ENCODE measurements at places on chromosomes 5 and 9. TPM values are rescaled to one million over a fixed set of nuclear protein-coding genes. Genes with fewer than 3 reads are reported as not detected.

- no peaks in the 10 kb centered on the region for H3K27me3 ChIP-seq
- peak; percentile 81 for DNase-seq
- H3K36me3 ChIP-seq = peaks cover 40% of the 10 kb centered on the region
- peaks cover 26% of the 10 kb centered on the region for H3K4me1 ChIP-seq
- peak overlapping the region; percentile 85 for H3K27ac ChIP-seq
Observed at GRCh38 chr9:130860458-130861316, 25.6 kb downstream of the ABL1 start.

GRCh38 chr5:113293975-113294310 is 140.8 kb downstream of the TSSK1B start:
- peaks cover 25% of the 10 kb centered on the region for H3K4me1 ChIP-seq
- peak overlapping the region; percentile 88 for H3K4me3 ChIP-seq
- no peaks in the 10 kb centered on the region for H3K27me3 ChIP-seq
- H3K27ac ChIP-seq = peak overlapping the region; percentile 85

- DNase-seq = no peak
- peaks cover 7% of the 10 kb centered on the region for H3K4me1 ChIP-seq
- no peaks in the 10 kb centered on the region for H3K36me3 ChIP-seq
- no peak overlapping the region for H3K4me3 ChIP-seq
- no peak overlapping the region for H3K27ac ChIP-seq
Observed at GRCh38 chr9:129987047-129987446, 55.9 kb downstream of the FNBP1 start.

SLC36A3 gene
- not detected for total RNA-seq

- H3K27ac ChIP-seq = peak overlapping the region; percentile 40
- no peaks in the 10 kb centered on the region for H3K36me3 ChIP-seq
- no peaks in the 10 kb centered on the region for H3K27me3 ChIP-seq
- H3K4me3 ChIP-seq = no peak overlapping the region
Observed at GRCh38 chr5:168179192-168179593, 112.3 kb upstream of the WWC1 start.

DNA sequence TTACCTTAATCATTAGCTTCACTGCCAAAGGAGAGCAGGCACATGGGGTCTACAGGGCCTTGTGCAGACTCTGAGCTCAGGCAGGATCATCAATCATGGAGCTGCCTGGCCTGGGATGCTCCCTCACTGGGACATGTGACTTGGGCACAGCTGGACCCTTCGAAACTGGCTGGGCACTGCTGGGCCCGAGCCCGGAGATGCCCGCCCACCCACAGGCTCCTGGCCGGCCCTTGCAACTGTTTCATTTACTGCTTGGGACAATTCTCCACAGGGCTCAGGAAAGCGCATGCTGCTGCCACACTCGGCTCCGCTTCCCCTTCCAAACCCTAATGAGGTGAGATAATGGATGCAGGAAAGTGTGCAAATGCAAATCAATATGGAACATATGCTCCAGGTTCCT is 387.5 kb downstream of the TRIM36 start:
- no peaks in the 10 kb centered on the region for H3K27me3 ChIP-seq
- no peaks in the 10 kb centered on the region for H3K36me3 ChIP-seq
- no peak overlapping the region for H3K4me3 ChIP-seq
- no peak overlapping the region for H3K27ac ChIP-seq
- H3K4me1 ChIP-seq = no peaks in the 10 kb centered on the region

DNA sequence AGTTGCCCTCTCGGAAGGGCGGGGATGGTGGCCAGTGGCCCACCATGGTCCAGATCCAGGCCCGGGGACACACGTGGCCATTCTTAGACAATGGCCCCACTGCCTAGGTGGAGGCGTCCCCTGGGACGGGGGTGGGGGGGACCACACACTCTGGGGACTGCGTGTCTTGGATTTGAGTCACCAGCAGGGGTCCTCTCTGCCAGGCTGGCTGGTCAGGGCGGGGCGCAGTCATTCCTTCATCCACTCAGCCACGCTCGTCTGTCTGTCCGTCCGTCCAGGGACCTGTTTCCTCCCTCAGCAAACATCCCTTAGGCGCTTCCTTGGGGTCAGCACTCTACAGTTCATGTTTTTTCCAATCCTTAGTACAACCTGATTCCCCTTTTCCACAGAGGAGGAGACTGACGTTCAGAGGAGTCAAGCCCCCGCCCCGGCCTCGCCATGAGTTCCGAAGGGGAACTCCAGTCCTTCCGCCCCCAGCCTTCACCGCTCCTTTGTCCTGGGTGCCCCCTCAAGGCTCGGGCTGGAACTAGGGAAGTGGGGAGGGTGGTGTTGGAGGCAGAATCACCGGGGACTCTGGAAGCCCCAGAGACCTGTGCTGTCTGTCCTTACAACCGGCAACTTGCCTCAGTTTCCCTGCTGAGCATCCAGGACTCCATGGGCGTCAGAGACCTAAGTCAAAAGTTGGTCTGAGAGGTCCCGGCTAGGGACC is 276.6 kb upstream of the MVB12B start:
- H3K27ac ChIP-seq = no peak overlapping the region
- H3K4me1 ChIP-seq = no peaks in the 10 kb centered on the region
- no peaks in the 10 kb centered on the region for H3K27me3 ChIP-seq
- no peaks in the 10 kb centered on the region for H3K36me3 ChIP-seq

- H3K4me3 ChIP-seq = no peak overlapping the region
- peaks cover 14% of the 10 kb centered on the region for H3K27me3 ChIP-seq
- H3K36me3 ChIP-seq = no peaks in the 10 kb centered on the region
- DNase-seq = no peak
Observed at GRCh38 chr9:83029531-83030137, 33.3 kb downstream of the RASEF start.

DNA sequence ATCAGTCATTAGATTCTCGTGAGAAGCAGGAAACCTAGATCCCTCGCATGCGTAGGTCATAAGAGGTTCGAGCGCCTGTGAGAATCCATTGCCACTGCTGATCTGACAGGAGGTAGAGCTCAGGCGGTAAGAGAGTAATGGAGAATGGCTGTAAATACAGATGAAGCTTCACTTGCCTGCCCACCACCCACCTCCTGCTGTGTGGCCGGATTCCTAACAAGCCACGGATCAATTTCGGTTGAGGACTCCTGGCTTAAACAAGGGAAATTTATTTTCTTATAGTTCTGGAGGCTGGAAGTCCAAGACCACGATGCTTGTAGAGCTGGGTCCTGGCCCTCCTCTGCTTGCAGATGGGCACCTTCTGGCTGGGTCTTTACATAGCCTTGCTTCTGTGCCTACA is 200.4 kb downstream of the PCSK5 start:
- no peaks in the 10 kb centered on the region for H3K27me3 ChIP-seq
- H3K4me1 ChIP-seq = peaks cover 14% of the 10 kb centered on the region

- no peaks in the 10 kb centered on the region for H3K4me1 ChIP-seq
- no peaks in the 10 kb centered on the region for H3K27me3 ChIP-seq
- H3K36me3 ChIP-seq = no peaks in the 10 kb centered on the region
- H3K27ac ChIP-seq = no peak overlapping the region
- no peak for DNase-seq
Observed at GRCh38 chr5:167442922-167443321, 848.5 kb upstream of the WWC1 start.

ANKRD34B gene
- not detected for total RNA-seq

UBLCP1 gene
- 12.2 TPM for total RNA-seq

LTC4S gene
- 10.2 TPM for total RNA-seq

GRCh38 chr9:113219186-113219936 is 1.7 kb downstream of the FKBP15 start:
- no peaks in the 10 kb centered on the region for H3K27me3 ChIP-seq
- DNase-seq = no peak
- H3K4me1 ChIP-seq = peaks cover 26% of the 10 kb centered on the region
- H3K36me3 ChIP-seq = no peaks in the 10 kb centered on the region

DNA sequence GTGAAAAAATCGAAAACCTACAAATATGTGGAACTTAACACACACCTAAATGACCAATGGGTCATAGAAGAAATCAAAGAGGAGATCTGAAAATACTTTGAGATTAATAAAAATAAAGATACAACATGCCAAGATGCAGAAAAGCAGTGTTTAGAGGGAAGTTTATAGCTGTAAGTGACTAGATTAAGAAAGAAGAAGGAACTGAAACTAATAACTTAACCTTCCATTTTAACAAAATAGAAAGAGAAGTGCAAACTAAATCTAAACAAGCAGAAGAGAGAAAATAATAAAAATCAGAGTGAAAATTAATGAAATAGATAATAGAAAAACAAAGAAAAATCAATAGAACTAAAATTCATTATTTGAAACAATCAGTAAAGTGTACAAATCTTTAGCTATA is 103.0 kb upstream of the MAMDC2 start:
- H3K36me3 ChIP-seq = no peaks in the 10 kb centered on the region
- H3K4me3 ChIP-seq = no peak overlapping the region
- DNase-seq = no peak
- no peaks in the 10 kb centered on the region for H3K27me3 ChIP-seq
- no peaks in the 10 kb centered on the region for H3K4me1 ChIP-seq

PTGR1 gene
- total RNA-seq = 64.6 TPM

- H3K36me3 ChIP-seq = no peaks in the 10 kb centered on the region
- H3K4me3 ChIP-seq = no peak overlapping the region
- H3K27ac ChIP-seq = no peak overlapping the region
Observed at GRCh38 chr5:104178829-104179456, 616.4 kb upstream of the NUDT12 start.

DNA sequence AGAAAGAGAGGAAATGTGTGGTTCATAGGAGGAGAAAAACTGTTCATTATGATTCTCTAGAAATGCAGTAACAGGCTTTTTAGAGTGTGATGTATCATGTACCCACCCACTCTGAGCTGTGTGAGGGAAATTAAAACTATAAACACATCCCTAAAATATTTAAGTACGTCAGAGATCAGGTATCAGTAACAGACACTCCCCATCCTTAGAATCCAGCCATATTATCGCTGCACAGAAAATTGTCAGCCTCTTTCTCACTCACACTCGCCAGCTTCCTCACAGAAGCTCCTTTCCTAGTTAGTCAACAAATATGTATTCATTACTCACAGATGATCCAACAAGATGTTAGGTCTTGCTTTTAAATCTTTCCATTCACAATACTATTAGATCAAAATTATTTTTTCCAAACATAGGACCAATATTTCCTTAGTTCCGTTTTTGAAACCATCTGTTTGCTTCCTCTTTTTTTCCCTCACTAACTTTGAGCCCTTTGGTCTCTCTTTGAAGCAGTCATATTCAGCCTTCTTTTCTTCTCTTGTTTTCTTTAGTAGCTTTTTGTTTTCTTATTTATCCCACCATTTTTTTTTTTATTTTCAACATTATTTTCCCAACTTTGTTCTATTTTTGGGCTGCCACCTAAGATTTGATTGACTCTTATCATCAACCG is 13.6 kb upstream of the MAST4 start:
- H3K27me3 ChIP-seq = no peaks in the 10 kb centered on the region
- no peaks in the 10 kb centered on the region for H3K4me1 ChIP-seq
- H3K4me3 ChIP-seq = no peak overlapping the region
- H3K36me3 ChIP-seq = no peaks in the 10 kb centered on the region

- no peaks in the 10 kb centered on the region for H3K4me1 ChIP-seq
- no peak for DNase-seq
- no peak overlapping the region for H3K4me3 ChIP-seq
- H3K27ac ChIP-seq = no peak overlapping the region
- H3K36me3 ChIP-seq = no peaks in the 10 kb centered on the region
- H3K27me3 ChIP-seq = no peaks in the 10 kb centered on the region
Observed at GRCh38 chr9:32647671-32648070, 12.2 kb upstream of the TAF1L start.

- no peaks in the 10 kb centered on the region for H3K4me1 ChIP-seq
- no peak for DNase-seq
Observed at GRCh38 chr5:38417658-38418017, 138.8 kb downstream of the LIFR start.

OTP gene
- total RNA-seq = not detected

GFI1B gene
- 0.07 TPM for total RNA-seq

- no peaks in the 10 kb centered on the region for H3K27me3 ChIP-seq
- peak; percentile 26 for DNase-seq
- no peaks in the 10 kb centered on the region for H3K36me3 ChIP-seq
- H3K4me1 ChIP-seq = peaks cover 13% of the 10 kb centered on the region
Observed at GRCh38 chr5:1208743-1209488, 7.5 kb downstream of the SLC6A19 start.

GRCh38 chr5:13412040-13412595 is 532.4 kb downstream of the DNAH5 start:
- no peaks in the 10 kb centered on the region for H3K4me1 ChIP-seq
- no peak overlapping the region for H3K27ac ChIP-seq
- H3K27me3 ChIP-seq = no peaks in the 10 kb centered on the region
- H3K4me3 ChIP-seq = no peak overlapping the region

DNA sequence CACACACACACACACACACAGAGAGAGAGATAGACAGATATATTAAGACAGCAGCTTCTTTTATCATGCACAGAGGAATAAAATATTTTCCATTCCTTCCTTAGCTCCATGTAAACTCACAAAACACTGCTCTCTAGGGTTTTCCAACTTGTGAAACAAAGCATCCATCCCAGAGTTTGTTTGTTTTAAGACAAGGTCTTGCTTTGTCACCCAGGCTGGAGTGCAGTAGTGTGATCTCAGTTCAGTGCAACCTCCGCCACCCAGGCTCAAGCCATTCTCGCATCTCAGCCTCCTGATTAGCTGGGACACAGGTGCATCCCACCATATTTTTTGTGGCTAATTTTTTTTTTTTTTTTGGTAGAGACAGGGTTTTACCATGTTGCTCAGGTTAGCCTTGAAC is 298.7 kb downstream of the FBXL17 start:
- no peaks in the 10 kb centered on the region for H3K36me3 ChIP-seq
- DNase-seq = no peak
- H3K27me3 ChIP-seq = no peaks in the 10 kb centered on the region
- H3K4me3 ChIP-seq = no peak overlapping the region

GRCh38 chr9:127445851-127446712 is 5.1 kb downstream of the RPL12 start:
- DNase-seq = no peak
- H3K27me3 ChIP-seq = no peaks in the 10 kb centered on the region
- no peak overlapping the region for H3K27ac ChIP-seq
- no peak overlapping the region for H3K4me3 ChIP-seq
- peaks cover 61% of the 10 kb centered on the region for H3K36me3 ChIP-seq
- H3K4me1 ChIP-seq = peaks cover 15% of the 10 kb centered on the region

DNA sequence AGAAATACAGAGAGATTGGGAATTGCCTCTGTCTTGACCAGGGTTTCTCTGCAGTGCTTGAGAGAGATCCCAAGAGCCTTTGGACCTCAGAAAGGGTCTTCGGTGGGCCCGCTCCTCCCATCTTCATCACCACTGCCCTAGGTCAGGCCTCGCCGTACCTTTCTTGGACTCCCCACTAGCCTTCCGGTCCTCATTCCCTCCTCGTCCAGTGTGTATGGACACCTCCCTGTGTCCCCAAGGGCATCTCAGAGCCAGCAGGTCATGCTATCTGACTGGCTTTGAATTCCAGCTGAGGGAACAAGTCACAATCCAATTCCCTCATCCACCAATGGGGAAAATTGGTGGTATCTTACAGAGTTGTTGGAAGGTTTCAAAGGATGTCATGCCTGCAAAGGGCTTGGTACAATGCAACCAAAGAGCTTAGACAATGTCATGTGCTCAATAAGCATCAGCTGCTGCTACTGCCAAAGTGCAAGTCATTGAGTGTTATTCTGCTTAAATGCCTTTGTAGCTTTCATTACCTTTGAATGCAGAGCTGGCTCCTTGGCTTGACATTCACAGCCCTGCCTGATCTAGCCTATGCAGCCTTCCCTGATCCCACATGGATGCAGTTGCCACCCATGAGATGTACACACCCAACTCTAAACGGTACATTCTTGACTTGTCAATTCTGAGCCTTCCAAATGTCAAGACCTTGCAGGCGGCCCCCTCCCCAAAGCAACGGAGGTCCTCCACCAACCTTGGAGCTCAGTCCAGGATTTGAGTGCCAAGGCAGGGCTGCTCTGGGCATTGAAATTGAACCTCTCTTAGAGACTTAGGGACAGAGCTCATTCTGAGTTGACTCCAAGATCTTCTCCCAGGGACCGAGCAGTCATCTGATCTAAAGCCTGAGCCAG is 58.0 kb downstream of the HRH2 start:
- no peaks in the 10 kb centered on the region for H3K27me3 ChIP-seq
- H3K27ac ChIP-seq = no peak overlapping the region
- H3K4me3 ChIP-seq = no peak overlapping the region

CYLC2 gene
- total RNA-seq = not detected
